ENCODE measurements at places on chromosomes 2 and 18.

DNA sequence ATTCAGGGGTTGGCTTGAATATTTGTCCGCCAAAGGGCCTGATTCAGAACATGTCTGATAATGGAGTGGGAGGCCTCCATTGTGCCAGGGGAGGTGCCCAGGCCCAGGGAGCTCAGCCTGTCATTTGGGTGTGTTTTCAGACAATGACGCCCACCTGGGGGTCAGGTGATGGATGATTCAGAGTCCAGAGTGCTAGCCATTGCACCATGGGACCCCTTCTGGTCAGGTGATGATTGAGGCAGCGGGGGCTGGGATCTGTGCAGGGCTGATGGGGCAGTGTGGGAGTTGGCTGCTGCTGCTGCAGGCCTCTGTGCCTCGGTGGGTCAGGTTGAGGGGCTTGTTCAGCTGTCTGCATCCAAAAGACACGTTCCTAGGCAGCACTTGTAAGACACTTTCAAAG is 8.3 kb upstream of the ARHGEF4 start:
- no peak for DNase-seq

- DNase-seq: no peak
Measured at GRCh38 chr2:112493048-112493447, 11.1 kb downstream of the TTL start.

- DNase-seq: no peak
Measured at GRCh38 chr2:136051001-136051724, 65.7 kb upstream of the DARS1 start.

DNA sequence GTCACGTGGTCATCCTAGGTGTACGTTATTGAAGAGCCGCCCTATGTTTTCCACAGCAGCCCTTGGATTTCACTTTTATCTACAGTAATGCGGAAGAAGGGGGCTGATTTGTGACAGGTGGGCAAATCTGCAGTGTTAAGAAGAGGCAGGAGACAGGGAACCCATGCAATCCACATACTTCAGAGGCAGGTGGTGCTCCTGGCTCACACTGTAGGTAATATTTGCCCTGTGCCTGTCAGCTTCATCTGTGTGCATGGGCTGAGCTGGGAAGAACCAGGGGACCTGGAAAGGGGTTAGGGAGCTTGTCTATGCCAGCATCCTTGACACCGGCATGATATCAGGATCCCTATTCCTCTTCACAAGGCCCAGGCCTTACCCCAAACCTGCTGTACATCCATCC is 183.9 kb downstream of the SH3RF3 start:
- DNase-seq: no peak

DNA sequence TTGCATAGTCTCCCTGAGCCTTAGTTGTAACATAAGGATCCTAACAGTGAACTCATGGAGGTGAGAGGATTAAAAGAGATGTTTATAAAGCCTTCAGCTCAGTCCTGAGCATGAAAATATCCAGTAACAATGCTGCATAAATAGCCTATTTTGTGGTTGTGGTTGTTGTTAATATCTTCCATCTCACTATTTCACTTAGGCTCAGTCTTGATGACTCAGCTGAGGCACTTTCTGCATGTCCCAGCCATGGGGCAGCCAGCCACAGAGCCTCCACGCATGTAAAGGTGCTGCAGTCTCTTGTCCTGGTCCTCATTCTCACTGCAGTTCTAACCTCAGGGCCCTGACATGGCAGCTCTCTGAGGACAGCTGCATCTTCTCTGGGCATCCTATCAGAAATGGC is 218.8 kb upstream of the PKDCC start:
- DNase-seq: no peak

GRCh38 chr2:239351687-239352086 is 49.1 kb downstream of the HDAC4 start:
- no peak for DNase-seq

DNA sequence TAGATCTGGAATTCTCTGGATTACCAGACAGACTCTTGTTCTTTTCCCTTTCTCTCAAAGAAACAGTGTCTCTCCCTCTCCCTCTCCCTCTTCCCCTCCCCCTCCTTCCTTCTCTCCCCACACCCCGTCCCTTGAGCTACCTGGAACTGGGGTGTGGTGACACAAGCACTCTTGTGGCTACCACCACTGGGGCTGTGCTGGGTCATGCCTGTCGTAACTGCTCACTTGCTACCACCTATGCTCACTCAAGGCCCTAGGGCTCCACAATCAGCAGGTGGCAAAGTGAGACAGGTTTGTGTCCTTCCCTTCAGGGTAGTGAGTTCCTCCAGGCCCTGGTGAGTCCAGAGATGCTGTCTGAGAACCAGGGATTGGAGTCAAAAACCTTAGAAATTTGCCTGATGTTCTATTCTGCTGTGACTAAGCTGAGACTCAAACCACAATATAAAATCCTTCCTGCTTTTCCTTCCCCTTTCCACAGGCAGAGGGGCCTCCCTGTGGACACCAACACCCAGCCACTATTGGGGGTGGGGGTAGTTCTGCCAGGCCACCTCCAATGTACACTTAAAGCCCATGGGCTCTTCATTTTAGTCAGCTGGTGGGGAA is 70.8 kb downstream of the OXER1 start:
- no peak for DNase-seq

- no peak for DNase-seq
Measured at GRCh38 chr18:75066936-75067335, 142.0 kb downstream of the PTGR3 start.

DNA sequence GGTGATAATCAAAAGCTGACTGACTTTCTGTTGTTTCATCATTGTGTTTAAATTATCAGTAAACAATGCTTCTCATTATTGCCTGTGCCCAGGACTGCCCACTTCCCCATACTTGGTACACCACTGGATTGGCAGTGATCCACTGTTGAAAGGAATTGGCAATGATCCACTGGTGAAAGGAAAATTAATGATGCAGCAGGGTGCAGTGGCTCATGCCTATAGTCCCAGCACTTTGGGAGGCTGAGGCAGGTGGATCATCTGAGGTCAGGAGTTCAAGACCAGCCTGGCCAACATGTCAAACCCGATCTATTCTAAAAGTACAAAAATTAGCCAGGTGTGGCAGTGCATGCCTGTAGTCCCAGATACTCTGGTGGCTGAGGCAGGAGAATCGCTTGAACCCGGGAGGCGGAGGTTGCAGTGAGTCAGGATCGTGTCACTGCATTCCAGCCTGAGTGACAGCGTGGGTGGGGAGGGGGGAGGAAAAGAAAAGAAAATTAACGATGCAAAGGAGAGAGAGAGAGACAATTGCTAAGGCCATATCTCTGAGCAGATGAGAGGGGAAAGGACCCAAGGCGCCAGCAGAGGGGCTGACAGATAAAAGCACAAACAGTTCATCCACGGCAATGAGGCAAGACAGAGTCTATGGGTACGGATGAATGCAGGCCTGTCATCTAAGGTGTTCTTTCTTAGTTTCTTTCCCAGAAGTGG is 10.2 kb upstream of the GTF2A1L start:
- DNase-seq: no peak

DNA sequence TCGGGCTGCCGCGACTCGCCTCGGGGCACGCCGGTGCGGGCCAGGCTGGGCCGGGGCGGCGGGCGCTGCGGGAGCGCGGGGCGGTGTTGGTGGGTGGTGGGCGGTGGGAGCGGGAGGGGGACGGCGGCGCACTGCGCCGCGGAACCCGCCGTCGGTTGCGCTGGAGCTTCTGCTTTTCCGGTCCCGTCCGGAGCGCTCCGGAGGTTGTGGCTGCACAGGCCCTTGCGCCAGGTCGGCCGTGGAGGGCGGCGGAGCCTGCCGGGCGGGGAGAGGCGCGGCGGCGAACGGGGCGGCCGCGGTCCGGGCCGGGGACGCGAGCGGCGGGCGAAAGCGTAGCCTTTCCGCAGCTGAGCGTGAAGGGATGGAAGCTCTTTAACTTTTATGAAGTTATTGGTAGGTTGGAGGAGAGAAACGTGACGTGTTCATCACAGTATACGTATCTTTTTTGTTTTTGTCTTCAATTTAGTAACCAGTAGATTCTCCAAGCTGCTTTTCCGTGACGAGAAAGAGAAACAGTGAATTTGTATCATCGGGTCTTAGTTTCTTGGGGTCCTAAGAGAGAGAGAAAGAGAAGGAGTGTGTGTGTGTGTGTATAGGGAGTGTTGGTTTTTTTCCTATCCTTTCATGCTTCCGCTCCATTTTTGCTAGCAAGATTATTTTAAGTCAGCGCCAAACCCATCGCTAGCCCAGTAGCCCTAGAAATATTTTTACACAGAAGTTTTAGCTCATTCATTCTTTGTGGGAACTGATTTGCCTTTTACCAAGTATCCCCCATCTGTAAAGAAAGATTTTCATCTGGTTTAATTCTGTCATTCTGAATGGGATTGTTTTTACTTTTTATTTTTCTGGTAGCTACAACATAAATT is 535 bp downstream of the ATG4B start:
- DNase-seq: no peak

DNA sequence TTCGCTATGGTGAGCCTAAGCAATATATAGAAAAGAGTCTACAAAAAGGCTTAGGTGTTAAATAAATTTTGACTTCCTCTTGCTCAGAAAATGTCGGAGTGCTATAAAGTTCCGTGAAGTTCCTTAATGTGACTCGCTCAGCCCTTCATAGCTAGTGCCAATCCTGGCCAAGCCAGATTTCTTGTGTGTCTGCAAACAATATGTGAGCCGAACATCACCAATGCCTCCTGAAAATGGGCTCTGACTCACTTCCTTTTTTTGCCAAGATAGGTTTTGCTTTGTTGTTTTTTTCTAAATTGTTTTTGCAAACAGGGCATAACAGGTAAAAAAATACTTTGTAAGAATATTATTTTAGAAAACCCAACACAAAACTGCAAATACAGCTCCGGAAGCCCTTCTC is 26.1 kb downstream of the CDC42EP3 start:
- DNase-seq: no peak

DNA sequence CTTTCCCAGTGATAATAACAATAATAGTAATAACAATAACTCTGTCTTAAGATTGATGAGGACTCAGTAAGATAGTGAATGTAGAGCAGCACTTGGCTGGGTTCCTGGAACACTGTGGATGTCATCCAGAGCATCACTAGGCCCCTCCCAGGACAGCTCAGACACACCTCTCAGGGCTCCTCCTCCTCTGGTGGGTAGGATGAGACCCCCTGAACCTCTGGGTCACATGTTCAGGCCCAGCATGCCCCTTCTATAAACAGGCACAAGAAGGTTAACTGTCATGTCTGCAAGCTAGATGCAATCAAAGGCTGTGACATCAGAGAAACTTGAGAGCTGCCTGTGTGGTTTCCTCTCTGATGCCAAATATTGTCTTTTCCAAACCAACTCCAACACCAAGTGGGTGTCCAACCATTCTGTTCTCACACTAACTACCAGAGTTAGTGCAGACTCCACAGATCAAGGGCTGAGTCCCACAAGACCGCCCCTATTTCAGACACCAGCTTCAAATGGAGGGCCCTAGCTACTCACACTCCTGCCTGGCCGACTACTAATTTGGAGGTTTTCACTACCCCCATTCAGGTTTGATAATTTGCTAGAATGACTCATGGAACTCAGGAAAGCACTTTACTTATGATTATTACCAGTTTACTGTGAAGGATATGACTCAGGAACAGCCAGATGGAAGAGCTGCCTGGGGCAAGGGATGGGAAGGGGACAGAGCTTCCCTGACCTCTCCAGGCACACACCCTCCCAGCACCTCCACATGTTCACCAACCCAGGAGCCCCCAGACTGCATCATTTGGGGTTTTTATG is 46.4 kb upstream of the BZW1 start:
- DNase-seq: no peak

DNA sequence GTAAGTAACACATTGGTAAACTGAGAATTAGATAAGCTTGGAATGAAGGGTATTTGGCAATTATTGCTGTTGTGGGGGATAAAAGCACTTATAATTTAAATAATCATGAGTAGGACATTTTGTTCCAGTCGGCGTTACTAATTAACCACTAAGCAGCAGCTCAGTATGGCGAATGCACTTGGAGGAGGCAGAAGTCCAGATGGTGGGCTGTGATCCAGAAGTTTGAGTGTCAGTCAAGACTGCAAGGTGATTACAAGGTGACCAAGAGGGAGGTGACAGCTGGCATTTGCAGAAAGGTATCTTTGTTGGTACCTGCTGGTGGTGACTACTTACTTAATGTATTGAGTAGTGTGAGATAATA is 643.6 kb upstream of the FAM98A start:
- DNase-seq: no peak

DNA sequence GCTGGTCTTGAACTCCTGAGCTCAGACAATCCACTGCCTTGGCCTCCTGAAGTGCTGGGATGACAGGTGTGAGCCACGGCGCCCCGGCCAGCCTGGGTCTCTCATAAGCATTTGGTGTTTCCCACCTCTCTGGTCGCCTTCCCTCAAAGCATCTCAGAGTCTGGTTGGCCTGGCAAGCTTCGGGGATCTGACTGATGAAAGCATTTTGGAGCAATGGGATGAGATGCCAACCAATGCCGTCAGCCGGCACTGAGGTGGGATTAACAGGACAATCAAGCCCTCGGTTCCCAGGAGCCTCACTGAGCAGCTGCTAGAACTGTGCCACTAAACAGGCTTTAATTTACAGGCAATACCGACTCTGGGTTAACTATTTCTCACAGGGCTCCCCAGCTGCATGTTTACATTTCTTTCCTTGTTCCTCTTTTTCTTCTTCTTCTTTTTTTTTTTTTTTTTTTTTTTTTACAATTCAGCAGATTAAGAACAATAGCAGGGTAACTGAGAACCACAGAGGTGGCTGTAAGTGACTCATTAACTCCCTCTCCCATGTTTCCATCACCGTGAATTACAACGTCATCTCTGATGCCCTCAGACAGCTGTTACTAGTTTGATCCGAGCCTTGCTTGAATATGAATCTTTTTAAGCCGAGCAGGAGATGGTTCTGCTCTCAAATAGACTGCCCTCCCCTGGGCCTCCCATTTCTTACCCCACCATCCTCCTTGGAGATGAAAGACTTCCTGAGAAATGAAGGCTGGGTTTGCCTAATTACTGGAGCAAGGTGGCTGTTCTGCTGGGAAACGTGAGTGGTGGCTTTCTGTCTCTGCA is 37.9 kb downstream of the ODC1 start:
- no peak for DNase-seq

DNA sequence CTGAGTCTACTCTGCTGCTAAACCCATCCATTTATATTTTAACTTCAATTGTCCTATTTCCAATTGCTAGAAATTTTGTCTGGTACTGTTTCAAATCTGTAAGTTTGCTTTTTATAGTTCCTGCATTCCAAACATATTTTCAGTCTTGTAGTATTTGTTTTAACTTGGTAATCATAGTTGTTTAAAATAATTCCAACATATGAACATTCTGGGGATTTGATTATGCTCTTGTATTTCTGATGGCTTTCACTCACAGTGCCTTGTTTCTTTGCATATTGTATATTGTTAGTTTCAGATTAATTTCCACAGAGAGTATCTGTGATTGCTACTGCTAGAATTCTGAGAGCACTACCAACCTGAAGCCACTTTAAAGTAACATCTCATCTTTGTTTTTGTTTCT is 202.4 kb downstream of the ETAA1 start:
- no peak for DNase-seq

DNA sequence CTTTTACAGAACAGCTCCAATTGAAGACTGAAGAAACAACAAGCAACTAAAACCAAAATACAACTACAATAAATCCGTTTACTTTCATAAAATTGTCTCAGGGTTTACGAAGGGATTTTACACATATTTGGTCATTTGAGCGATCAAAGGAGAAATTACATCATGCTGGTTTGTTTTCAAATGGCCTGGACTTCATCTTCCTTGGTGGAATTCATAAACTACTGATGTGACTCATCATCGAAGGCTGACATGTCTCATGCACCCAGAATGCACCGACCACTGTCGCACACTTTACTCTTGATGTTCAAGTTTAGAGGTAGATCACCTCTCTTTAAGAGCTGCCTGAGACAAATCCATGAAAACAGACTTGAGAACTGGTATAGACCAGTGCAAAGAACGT is 25.6 kb upstream of the PMAIP1 start:
- DNase-seq: no peak
